GM12864 (cell line): ENCODE measurements at places on chromosomes 6 and 20.

DNA sequence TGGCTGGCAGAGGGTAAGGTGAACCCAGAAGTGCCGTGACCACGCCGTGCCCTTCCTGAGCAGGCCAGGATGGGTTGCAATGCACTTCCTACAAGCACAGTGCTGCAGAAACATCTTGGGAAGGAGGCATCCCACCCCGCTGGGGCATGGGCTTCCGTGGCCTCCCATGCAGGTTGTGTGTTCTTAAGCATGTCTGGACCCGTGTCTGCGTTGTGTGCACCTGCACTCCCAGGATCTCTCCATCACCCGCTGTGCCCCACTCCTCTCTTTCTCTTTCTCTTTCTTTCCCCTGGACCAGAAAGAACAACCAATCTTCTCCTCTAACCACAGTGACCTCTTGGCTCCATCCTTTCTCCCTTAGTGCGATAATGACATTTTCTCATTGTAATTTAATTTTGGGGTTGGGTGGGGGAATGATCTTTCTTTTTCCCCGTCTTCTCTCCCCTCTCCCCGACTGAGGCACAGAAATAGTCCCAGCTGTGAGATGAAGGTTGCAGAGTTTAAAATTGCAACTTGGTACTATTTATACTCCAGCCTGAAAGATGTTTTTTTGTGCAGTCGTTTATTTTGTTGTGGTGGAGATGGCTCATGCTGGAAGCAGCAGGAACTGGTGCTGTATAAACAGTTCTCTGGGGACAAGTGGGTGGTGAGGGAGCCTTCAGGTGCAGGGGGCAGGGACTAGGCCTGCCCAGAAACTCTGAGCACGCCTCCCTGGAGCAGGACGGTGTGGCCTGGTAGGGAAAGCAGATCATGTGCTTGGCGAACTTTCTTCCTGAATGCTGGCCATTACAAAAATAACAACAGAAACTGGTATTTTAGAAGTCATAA is 20.5 kb downstream of the BCAS4 start:
- DNase-seq = no peak

DNA sequence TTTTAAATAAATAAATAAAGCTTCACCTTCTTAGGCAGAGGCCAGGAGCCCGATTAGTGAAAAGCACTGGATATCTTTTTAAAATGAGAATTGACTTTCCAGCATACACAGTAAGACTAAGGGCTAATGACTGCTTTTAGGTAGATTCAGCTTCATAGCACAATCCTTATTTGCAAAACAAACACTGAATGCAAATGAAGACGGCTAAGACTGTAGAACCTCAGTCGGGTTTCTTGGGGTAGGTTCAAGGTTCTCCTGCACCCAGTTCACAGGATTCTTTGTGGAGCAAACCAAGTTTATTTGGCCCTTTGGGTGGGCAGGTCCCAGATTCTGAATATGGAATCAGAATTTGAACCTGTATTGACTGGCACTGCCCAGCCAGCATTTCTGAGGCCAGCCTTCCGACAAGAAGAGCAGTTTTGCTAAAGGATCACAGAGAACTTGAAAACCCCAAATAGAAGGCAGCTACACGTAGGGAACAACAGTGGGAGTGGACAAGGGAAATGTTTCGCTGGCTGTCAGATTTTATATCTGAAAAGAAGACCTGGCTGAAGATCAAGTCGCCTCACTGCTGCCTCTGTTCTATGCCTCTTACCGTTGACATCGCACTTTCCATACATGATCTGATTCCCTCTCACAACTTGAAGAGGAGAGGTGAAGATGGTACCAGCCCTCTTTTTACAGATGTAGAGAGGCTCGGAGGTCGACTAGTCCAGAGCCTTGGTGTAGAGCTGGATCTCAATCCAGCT is 8.2 kb downstream of the TRERF1 start:
- DNase-seq = no peak

GRCh38 chr6:32151863-32152768 is at the start of gene PRRT1:
Gene PRRT1 (minus strand): TSS chr6:32151939. CDS start chr6:32151827, 112 bp downstream.
- DNase-seq = no peak

GRCh38 chr6:40977695-40978094 is 61.3 kb downstream of the UNC5CL start:
- DNase-seq = no peak

DNA sequence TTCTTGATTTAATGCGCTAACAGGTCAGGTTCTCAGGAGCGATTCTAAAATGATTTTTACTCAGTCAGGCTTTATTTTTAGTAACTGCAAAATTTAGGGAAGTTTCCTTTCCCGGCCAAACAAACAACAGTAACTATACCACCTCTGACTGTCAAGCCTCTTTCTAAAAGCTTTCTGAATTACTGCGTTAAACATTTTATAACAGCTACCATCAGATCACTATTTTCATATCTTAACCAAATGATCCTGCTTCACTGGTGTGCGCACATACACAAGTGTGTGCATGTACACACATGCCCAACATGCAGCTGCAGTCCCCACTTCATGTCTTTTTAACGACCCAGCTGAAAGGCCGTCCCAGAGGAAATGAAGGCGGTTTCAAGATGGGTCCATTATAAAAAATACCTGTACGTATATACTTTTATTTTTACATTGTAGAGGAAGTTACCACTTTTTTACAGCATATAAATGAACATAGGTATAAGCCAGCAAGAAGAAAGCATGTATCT is 25.0 kb downstream of the TMEM242 start:
- DNase-seq = no peak
